ENCODE measurements at places on chromosomes 7 and 10.

DNA sequence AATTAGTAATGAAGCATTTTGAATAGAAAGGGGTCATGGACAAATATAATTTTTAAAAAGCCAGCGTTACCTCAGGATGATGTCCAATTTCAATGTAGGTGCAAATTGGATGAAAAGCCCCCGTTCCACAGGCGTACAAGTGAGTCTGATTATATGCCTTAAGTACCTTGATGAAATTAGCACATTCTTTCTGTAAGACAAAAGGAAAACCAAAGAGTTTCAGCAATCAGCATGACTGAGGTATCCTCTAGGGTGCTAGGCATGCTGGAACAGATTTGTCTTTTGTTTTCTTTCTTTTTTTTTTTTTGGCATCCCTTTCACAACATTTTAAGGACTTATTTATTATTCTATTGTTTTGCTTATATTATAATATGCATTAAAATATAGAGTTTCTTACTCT lies 84.2 kb downstream of the SEMA3A start:
- no peak for DNase-seq

DNA sequence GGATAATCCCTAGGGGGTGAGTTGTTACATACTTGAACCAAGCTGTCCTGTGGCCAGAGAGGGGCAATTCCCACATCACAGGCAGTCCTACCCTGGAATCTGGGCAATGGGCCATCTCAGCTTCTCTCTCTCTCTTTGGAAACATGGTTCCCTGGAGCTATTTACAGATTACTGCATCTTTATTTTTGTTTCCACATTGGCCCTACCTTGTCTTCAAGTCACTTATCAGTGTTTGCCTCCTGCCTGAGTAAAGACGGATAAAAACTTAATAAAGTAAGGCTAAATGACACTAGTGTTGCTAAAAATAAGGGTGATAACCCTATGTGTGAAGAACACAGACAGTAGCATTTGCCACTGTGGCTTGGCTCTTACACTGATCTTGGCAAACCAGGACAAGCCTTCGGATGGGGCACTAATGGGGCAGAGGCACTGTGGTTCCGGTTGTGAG lies 228.2 kb downstream of the GFRA1 start:
- no peak for DNase-seq

DNA sequence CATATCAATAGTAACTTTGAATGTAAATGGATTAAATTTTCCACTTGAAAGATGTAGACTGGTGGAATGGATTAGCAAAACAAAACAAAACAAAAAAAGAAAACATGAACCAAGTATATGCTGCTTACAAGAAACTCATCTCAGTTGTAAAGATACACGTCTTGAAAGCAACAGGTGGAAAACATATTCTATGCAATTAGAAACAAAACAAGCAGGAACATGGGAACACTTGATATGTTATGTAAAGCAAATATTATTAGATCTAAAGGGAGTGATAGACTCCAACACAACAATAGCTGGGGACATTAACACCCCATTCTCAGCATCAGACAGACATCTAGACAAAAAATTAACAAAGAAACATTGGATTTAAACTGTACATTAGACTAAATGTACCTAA lies 46.4 kb upstream of the CDK6 start:
- no peak for DNase-seq

DNA sequence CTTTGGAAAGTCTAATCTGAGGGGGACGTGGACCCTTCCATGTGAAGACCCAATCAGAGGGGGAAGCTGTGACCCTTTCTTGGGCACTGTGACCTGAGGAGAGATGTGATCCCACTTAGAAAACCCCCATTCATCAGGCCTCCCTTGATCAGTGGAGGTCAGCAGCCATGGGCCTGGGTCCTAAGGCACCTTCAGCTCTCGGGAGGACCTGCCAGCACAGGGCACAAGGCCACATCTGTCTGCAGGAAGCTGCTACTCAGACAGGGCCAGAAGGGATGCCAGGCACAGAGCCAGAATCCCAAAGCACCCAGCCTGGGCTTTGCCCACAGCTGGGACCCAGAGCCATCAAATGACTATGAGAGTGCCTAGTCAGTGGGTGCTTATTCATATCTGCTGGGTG lies 14.7 kb upstream of the RABGEF1 start:
- no peak for DNase-seq

- DNase-seq, result no peak
Observed at GRCh38 chr7:37046531-37047079, 322.3 kb upstream of the AOAH start.

DNA sequence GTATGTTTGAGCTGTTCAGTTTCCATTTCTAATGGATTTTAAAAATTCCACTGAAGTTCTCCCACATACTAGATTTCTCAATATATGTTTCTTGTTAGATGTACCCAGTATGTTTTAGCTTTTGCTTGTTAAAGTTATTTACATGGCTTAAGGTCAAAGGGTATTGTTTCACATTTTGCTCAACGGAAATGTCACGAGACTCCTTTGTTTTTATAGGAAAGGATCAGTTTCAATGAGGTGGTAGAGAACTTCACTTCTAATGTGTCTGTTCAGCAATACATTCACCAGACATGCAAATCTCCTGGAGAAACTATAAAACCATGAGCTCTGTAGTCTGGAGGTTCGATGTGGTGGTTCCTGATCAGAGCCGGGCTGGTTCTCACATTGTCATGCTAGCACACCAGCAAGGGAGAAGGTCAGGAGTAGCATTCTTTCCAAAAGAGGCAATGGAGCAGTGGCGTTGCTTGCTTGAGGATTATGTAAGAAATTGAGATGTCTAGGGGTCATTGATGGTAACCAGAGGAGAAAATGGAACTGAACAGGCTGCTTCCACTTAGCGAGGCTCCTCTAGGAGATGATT lies 114.0 kb downstream of the RAB18 start:
- DNase-seq, result no peak

- peak; percentile 48 for DNase-seq
Observed at GRCh38 chr10:127983344-127984100, 76.6 kb downstream of the PTPRE start.

GRCh38 chr10:118968482-118968881 lies 61.0 kb upstream of the NANOS1 start:
- no peak for DNase-seq

GRCh38 chr7:143359771-143360353 lies 2.7 kb downstream of the FAM131B start:
- DNase-seq, result no peak

DNA sequence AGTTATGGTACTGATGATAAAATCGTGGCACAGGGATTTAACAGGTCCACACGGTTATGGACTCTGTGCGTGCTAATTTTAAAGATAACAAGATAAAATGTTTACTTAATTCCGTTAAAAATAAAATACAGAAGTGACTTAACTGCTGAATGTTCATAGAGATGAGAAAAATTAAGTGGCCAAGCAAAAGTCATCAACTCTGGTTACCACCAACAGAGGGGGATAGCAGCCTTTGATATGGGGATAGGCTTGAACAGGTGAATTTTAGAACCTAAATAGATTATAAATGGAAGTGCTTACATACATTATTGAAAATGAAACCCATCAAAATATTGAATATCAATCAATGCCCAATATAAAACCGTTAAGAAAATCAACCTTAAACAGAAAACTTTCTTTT lies 245.0 kb downstream of the WDR37 start:
- peak; percentile 18 for DNase-seq

GRCh38 chr7:120170834-120171233 lies 102.1 kb upstream of the KCND2 start:
- no peak for DNase-seq

- no peak for DNase-seq
Observed at GRCh38 chr7:646951-647350, 79.5 kb upstream of the DNAAF5 start.

DNA sequence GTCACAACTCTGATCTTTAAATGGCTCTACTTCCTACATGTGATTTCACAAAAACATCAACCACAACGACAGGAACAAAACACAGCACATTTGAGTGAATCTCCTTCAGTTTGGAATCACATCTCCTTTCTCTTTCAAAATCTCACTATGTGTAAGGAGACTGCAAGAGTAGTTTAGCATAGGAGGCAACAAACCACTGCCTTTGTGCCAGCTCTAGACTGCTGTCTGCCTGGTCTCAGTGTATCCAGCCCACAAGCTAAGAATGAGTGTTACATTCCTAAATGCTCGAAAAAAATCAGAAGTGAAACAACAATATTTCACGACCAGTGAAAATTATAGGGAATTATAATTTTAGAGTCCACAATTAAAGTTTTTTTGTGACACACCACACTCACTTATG lies 217.0 kb upstream of the STEAP4 start:
- no peak for DNase-seq

DNA sequence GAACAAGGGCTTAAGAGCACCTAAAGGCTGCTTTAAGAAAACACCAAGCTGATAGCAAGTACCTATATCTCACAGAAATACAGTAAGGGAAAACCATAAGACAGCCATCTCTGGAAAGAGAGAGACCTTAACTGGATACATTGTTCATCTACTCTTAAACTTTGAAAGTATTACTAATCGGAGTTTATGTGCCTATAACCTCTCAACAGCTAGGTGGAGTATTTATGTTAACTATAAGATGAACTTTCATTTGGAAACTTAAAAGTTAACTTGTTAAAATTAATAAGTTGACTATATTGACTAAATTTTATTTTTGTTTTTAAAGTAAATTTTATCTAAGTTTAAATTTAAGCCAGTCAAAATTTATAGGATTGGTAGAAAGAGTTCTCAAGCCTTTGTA lies 90.6 kb downstream of the USP6NL start:
- peak; percentile 34 for DNase-seq

DNA sequence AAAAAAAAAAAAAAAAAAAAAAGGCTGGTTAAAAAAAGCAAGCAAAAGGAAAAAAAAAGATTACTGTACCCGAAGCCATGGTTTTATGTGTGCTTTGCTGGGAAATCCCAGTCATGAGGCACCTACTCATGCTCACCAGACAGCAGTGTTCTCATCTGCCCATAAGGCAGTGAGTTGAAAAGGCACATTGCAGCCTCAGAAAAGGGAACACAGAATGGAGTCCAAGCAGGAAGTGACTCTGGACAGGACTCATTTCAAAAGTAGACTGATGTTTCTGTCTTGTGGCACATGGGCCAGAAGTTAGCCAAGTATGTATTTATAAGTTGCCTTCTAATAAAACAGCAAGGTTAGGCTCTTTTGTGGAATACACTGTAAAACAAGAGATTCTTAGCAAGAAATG lies 40.2 kb downstream of the PDSS1 start:
- peak; percentile 45 for DNase-seq

GRCh38 chr10:77197544-77197943 lies 440.1 kb downstream of the KCNMA1 start:
- DNase-seq, result no peak

DNA sequence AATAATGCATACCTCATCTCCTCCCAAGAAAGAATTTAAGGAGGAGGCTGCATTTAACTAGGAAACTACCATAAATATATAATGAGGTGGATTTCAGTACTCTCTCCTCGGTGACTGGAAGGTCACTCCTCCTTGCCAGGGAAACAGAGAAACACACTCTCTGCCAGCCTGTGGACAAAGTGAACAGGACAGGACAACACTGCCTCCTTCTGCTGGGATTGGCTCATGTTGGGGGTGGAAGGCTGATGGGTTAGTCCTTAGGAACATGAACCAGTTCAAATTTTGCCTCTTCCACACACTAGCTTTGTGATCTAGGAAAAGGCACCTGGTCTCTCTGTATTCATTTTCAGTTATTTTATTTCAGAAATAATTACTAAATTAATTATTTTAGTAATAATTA lies 50.6 kb upstream of the STEAP4 start:
- peak; percentile 12 for DNase-seq

- no peak for DNase-seq
Observed at GRCh38 chr7:137718355-137718754, 128.4 kb downstream of the DGKI start.

DNA sequence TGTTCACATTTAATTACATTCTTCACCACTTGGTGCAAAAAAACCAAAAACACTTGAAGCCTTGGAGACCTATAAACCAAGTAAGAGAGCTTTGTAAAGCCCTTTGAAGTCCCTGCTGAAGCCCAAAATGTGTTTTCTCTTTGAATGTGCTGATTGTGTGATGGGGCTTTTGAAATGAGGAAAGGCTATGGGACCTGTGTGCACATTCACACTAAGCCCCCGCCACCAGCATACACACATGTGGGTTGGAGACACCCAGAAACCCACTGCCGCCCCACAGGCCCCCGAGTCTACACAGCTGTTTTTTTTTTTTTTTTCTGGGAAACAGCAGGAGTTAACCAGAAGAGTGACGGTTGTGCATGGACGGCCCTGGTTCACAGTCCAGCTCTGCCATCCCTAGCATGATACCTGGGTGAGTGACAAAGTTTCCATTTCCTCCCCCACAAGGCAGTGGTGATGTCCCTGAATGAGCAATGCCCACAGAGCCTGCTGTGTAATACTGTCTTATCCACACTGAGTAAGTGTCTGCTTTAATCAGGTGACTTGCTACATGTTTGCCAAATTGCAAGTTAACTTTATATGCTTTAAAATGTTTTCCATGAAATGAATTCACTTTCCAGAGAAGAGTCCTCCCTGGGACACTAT lies 154.6 kb upstream of the GDF10 start:
- DNase-seq, result no peak
